ENCODE measurements at places on chromosomes 5 and 9. TPM values are rescaled to one million over a fixed set of nuclear protein-coding genes. Genes with fewer than 3 reads are reported as not detected.

Gene LRRC19
- total RNA-seq, result not detected

Gene CDKN2B-AS1
- 0.72 TPM for total RNA-seq

Gene FRRS1L
- 0.24 TPM for total RNA-seq

Gene IL13
- not detected for total RNA-seq

Gene CLIC3
- total RNA-seq, result 0.95 TPM

Gene ARRDC1
- total RNA-seq, result 37.8 TPM

Gene DEPDC1B
- 0.31 TPM for total RNA-seq

Gene STX17
- total RNA-seq, result 18.1 TPM

Gene LYRM7
- total RNA-seq, result 9.3 TPM

Gene FAT2
- total RNA-seq, result 0.24 TPM

Gene NDST1
- total RNA-seq, result 80.9 TPM

Gene GPR150
- 0.24 TPM for total RNA-seq

Gene DMRT3
- not detected for total RNA-seq

Gene PRRX2
- total RNA-seq, result 7.3 TPM

Gene ANKRD55
- total RNA-seq, result 0.46 TPM

Gene ANKRD18B
- not detected for total RNA-seq

Gene MACIR
- 27.7 TPM for total RNA-seq

Gene CDX1
- not detected for total RNA-seq

Gene SEMA5A
- 6.3 TPM for total RNA-seq

Gene HTR1A
- not detected for total RNA-seq

Gene IFNB1
- not detected for total RNA-seq

Gene ZFP2
- 5.8 TPM for total RNA-seq

Gene HACD4
- 4.1 TPM for total RNA-seq

Gene GAPVD1
- total RNA-seq, result 68.7 TPM

Gene TAF11L3
- total RNA-seq, result not detected

- DNase-seq, result no peak
Observed at GRCh38 chr9:2179567-2179966, 164.4 kb downstream of the SMARCA2 start.

DNA sequence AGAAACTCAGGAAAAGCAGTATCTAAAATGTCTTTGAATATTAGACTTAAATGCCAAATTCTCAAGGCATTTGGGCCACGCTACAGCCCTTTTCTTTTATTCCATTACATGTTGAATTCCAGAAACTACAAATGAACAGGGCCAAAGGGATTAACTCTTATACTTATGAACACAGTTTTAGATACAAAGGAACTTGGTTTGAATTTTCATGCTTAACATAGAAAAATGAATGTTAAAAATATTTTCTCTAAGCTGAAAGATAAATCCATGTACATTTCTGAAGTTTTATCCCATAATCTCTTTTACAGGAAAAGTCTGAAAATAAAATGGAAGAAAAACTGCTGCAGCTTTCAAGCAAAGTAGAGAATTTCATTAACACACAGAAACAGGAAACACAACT is 56.8 kb downstream of the FAM81B start:
- no peak for DNase-seq

DNA sequence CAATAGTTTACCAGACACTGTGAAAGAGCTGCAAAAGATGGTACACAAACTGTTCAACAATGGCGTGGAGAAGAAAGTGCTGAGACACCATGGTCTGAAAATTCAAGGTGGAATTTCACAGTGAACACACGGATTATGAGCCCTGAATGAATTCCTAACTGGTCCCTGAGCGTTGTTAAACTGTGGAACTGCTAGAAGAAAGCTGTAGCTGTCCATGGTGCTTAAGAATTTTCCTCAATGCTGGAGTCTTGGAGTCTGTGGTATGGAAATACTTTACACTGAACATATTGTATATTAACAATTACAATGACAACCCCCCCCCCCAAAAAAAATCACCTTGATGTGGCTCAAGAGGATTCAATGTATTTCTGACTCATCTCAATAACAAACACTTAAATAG is 68.5 kb downstream of the SLC24A2 start:
- no peak for DNase-seq

GRCh38 chr9:93111371-93112115 is 15.5 kb downstream of the CARD19 start:
- peak; percentile 21 for DNase-seq

- no peak for DNase-seq
Observed at GRCh38 chr9:108486831-108487230, 369.0 kb downstream of the ACTL7B start.

DNA sequence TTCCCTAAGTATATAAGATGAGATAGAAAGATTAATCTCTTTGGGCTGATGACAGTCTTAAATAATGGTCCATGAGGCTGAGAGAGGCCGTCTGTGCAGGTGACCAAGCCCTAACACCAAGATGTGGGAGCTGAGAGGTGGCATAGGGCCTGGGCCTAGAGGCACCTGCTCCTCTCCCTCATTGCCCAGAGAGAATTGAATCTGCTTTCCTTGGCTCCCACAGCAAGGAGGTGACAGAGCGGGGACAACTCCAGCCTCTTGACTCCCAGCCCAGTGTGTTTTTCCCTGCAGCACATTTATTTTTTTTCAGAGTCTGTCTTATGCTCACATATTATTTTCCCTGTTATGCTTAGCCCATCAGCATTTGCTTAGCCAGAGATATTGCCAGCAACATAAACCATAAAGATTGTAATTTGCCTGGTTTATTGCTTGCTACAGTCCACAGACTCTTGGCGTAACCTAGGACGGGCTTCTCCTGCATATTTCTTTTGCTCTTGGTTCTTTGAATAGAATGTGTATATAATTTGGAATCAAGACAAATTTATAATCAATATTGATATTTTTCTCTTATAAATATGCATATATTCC is 105.6 kb downstream of the NTRK2 start:
- no peak for DNase-seq

DNA sequence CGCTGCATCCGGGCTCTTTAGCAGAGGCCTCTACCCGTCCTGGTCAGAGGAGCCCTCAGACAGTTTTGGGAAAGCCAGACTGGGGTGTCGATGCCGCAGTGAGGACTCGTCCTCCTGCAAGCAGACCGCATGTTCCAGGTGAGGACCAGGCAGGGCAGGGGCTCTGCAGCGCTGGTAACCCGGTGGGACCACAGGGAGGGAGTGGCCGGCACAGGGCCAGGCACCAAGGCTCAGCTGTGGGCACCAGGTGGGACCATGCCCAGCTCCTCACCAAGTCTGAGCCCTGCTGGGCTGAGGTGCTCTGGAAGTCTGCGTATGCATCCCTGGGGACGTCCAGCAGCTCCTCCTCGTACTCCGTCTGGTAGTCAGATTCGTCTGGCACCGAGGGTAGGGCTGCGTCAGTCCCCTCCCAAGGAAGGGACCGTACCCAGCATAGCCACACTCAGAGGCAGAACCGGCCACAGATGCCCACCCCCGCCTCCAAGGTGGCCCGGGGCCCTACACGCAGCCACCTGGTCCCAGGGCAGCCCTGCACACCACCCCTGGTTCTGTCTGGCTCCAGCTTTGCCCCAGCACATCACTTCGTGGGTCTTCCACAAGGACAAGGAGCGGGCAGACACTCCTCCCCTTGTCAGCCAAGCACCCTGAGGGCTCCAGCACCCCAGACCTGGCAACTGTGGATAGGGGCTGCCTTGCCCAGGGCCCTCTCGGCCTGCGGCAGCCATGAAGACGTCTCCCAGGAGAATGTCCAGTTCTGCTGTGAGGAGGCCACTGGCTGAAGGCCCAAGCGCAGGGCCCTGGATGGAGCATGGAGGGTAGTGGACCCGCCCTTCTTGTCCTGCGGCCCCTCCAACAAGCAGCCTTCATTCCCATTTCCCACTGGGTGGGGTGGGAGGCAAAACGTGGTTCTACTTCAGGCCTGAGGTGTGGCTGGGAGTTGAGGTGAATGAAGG is 1.5 kb upstream of the NSMF start:
- no peak for DNase-seq

DNA sequence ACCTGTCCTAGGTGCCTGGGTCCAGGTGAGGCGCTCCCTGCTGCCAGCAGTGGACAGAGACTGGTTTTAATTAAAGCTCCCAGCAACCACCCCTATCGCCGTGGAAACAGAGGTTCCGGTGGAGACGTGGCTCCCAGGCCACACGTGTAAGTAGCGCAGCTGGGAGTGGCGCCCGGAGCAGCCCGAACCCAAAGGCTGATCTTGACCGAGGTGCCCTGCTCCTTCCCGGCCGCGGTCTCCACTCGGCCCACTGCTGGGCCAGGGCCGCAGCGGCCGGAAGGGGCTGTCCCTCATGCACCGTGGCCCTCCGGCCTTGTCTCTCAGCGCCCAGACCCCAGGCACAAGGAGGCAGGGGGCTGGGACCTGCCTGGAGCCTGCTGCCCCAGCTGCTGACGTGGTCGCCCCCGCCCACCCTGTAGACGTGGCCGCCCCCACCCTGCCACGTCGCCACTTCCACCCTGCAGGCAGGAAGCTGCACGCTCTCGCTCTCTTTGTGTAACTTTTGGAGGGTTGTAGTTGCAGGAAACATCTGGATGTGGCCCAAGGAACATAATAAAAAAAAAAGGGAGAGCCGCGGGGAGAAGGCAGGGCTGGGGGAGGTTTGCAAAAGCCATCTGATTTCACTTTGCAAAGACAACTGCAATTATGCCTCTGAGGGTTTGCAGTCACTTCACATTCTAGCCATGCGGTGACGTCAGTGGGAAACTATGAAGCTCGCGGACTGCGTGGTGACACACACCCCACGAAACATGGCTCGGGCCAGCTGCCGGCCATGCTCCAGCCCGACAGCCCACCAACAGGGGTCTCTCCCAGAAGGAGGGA is 129.9 kb downstream of the RXRA start:
- DNase-seq, result peak; percentile 70

- no peak for DNase-seq
Observed at GRCh38 chr5:116595498-116595897, 20.9 kb upstream of the SEMA6A start.

DNA sequence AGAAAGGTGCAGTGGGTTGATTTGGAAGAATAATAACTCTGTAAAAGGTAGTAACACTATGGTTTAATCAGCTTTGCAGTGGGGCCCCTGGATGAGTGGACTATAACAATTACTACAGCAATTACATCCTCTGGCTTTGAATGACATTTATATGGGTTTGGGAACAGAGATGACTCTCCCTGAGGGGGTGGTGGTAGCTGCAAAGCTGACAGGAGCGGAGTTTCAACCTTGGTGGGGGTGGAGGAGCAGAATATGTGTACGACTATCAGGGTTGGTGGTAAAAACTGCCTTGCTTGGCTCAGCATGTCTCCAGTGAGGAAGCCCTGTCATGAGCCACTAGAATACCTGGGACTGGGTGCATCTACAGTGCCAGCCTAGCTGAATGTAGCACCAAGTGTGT is 28.3 kb upstream of the NR3C1 start:
- DNase-seq, result no peak

- no peak for DNase-seq
Observed at GRCh38 chr5:95670568-95670967, 12.2 kb downstream of the SPATA9 start.

- no peak for DNase-seq
Observed at GRCh38 chr5:103178167-103178566, 58.1 kb downstream of the PPIP5K2 start.

- no peak for DNase-seq
Observed at GRCh38 chr5:151673421-151673820, 13.3 kb downstream of the SPARC start.

DNA sequence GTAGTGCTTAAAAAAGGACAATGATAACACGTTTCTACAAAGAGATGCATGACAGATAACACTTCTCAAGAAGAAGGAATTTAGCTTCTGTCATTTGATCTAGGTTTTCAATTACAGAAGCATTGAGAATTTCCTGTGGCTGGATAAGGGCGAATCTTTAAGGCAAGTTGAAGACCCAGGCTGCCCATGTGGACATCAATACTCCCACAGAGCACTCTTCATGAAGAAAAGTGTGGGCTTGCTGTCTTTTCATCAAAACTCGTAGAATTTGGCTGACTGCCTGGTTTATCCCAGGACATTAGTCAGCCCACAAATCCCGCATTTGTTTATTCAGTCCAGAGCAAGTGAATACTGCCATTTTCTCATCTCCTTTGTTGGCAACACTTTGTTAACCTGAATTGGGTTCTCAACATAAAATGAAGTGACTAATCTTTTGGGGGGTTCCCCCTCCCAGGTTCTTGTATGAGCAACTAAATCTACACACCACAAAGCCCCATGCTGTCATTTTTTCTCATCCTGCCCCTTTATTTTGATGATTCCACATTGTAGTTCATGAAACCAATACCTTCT is 43.4 kb upstream of the CDKN2B start:
- no peak for DNase-seq

- no peak for DNase-seq
Observed at GRCh38 chr5:32147959-32148358, 26.2 kb downstream of the GOLPH3 start.

DNA sequence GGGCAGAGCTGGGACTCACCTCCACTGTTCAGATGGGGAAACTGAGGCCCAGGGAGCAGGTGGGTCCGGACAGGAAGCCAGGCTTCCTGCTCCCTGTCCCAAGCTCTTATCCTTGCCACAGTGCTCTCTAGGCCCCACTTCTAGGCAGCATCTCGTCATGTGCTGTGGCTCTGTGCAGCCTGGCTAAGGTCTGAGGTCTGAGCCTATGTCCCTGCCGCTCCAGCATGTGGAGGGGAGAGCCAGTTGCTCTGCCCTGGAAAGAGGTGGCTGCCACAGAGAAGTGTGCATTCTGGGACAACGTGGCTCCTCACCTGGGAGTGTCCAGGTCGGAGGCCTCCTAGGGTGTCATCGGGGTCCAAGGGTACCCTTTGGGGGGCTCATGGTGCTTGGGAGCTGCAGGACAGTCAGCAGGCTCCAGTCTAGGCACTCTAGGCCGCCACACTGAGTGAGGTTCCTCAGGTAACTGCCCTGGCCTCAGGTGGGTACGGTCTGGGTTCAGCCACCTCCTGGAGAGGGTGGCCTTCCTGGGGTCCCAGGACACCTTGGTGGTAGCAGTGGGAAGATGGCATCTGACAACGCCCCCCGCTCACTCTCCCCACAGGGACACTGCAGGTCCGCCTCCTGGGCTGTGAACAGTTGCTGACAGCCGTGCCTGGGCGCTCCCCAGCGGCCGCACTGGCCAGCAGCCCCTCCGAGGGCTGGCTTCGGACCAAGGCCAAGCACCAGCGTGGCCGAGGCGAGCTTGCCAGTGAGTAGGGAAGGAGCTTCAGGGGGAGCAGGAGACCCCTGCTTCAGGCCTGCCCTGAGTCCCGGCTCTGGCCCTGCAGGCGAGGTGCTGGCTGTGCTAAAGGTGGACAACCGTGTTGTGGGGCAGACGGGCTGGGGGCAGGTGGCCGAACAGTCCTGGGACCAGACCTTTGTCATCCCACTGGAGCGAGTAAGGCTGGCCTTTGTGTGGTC is 10.4 kb downstream of the PKN3 start:
- DNase-seq, result no peak

- DNase-seq, result no peak
Observed at GRCh38 chr9:113302792-113303418, at the start of gene RNF183. Gene RNF183 (minus strand): TSS chr9:113303376. CDS start chr9:113298184, 5,192 bp downstream.

DNA sequence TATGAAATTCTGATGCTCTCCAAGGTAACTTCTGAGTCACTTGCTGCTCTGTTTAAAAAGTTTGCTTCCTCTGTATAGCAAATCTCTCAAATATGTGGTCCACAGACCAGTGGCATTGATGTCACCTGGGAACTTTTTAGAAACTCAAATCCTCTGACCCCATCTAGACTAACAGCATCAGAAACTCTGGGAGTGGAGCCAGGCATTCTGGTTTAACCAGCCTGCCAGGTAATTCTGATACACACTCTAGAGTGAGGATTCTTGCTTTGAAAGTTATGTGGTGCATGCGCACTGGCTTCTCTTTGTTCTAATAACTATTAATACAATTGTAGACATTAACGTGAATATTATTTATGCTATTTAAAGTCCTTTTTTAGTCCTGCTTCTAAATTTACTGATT is 298.1 kb downstream of the SLF1 start:
- no peak for DNase-seq

- DNase-seq, result no peak
Observed at GRCh38 chr9:5479994-5480694, 29.8 kb downstream of the CD274 start.

- no peak for DNase-seq
Observed at GRCh38 chr9:5626727-5627634, 1.9 kb upstream of the RIC1 start.
